ENCODE measurements at places on chromosomes 16 and 17.

DNA sequence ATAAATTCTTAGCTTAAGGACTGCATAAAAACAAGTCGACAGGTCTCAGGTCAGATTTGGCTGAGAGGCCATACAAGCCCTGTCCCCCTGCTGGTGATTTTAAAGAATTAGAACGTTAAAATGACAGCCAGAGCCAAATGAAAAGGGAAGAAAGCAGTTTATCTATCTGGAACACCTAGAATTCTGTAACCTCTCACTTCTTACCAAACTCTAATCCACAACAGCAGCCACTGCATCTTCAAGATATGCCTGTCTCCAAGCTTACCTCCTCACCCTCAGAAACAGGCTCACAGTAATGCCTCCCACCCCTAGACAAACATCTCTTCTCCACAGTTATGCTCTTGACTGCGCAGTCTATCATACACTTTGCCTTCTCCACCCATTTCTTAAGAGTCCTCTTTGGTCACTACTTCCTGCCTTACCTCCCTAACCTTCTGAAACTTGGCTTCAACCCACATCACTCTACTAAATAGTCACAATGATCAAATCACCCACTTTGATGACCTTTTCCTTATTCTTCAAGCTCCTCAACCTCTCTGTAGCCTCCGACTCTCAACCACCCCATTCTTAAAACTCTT is 14.2 kb downstream of the ANKFY1 start:
- DNase-seq: no peak

GRCh38 chr16:83689385-83689831 is 118.4 kb upstream of the HSBP1 start:
- no peak for DNase-seq

DNA sequence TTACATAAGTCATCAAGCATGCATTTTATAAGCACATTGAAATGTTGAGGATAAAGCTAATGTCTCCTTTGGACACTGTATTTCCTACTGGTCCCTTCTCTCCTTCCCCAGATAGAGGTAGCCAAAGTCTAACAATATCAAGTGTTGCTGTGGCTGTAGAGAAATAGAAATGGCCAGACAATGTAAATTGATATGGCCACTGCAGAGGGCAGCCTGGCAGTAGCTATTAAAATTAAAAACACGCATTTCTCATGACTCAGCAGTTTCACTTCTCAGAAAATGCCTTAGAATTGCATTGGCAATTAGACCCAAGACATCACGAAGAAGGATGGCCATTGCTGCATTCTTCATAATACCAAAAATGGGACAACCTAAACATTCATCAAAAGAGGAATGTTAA is 46.8 kb upstream of the MRTFB start:
- no peak for DNase-seq

DNA sequence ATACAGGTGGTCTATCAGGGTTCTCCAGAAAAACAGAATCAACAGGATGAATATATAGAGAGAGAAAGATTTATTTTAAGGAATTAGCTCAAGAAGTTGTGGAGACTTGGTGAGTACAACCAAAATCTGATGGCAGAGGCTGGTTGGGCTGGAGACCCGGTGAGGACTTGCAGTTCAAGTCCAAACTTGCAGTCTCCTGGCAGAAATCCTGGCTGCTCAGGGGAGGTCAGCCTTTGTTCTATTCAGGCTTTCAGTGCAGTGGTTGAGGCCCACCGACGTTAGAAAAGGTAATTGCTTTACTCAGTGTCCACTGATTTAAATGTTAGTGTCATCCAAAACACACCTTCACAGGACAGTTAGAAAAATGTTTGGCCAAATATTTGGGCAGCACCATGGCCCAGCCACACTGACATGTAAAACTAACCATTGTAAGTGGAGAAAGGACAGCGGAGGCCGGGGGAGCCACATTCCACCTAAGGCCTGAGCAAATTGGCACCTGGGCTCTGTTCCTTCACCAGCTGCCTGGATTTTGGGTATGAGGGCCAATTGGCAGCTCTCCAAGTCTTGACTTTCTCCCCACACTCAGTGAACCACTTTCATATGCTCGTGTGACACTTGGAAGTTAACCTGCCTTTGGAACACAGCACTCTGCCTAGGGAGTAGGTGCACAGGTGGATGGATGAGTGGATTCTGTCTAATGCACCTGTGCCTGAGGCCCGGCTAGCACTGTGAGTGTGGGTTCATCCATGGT is 54.7 kb downstream of the CACNG5 start:
- DNase-seq: no peak

DNA sequence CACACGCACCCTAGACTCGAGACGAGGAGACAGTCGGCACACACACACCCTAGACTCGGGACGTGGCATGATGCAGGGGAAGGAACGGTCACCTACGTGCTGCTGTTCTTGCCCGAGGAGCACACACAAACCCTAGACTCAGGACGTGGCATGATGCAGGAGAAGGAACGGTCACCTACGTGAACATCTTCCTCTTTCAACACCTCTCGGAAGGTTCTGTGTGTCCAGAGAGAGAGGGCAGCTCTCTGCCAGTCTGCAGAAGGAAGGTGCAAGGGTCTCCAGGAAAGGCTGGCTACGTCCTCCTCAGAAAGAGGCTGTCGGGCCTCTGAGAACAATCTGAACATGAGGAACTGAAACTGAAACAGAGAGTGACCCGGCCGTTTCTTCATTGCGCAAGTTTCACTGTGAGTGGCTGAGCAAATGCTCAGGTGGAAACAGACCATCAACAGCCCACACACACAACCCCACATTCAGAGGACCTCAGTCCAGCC is 43.4 kb downstream of the ZNF276 start:
- no peak for DNase-seq

GRCh38 chr16:85908889-85909589 is 10.1 kb downstream of the IRF8 start:
- no peak for DNase-seq

Data from T-helper 1 cell (primary cell).